ENCODE measurements at places on chromosomes 2 and 18.

GRCh38 chr18:63520053-63520685, 22.0 kb upstream of the SERPINB12 start:
- no peak for DNase-seq

GRCh38 chr2:48617618-48618017, at the start of gene GTF2A1L:
GTF2A1L (plus strand) TSS chr2:48617856; CDS start chr2:48617875, 19 bp downstream.
- no peak for DNase-seq

DNA sequence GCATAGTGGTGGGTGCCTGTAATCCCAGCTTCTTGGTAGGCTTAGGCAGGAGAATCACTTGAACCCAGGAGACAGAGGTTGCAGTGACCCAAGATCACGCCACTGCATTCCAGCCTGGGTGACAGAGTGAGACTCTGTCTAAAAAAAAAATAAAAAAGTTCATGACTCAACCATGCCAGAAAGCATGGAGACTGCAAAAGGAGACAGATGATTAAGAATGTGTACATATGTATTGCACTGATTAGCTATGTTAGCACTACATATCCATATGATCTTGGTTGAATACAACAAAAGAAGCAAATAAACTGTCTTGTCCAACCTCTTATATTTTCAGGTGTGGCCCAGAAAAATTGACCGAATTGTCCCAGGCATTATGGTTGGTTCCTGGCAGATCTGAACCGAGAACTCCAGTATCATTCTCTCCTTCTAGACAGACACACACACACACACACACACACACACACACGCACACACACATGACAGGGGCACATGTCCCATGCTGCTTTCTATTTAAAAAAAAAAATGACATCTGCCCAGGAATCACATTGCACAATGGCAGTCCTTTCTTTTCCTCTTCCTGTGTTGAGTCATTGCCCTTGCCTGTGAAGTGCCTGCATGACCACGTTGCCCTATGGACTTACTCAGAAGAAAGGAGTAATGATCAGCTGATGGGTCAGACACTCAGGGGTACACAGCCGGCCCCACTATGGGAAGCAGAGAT, 65.6 kb downstream of the MYCN start:
- peak; percentile 43 for DNase-seq

DNA sequence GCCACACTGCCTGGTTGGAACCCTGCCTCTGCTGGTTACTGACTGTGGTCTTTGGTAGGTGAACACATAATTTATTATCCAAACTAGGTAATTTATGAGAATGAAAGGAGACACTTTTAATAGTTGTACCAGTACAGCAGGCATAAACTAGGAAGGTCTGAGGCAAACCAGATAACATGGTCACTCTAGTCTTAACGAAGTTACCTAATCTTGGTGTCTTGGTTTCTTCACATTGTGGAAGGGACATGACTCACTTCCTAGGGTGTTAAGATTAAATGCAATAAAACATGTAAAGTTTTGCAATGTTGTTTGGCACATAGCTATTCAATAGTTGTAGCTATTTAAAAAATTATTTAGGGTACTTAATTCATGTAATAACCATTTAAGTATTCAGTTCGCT, 23.3 kb downstream of the SPTBN1 start:
- DNase-seq: peak; percentile 34

- DNase-seq: no peak
Observed at GRCh38 chr2:239697399-239698164, 296.8 kb upstream of the HDAC4 start.

DNA sequence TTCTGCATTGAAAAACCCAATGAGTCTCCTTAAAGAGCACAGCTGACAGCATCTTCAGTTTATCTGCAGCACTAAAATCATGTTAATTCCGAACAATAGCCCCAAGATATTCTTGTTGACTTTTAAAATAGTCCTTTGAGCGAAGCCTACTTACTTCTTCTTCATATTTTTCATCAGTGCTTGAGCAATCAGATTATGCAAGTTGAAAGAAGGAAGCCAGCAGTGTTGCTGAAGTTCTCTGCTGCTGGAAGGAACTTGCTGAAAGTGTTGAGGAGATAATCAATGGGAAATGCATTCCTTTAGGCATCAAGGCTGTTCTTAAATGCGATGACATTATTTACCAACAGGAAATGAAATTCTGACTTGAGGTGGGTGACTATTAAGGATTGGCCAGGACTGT, 105.9 kb upstream of the SNTG2 start:
- DNase-seq: no peak

GRCh38 chr2:168766600-168766999, 35.8 kb upstream of the NOSTRIN start:
- DNase-seq: no peak

GRCh38 chr2:214310319-214310718, 100.5 kb upstream of the VWC2L start:
- no peak for DNase-seq

DNA sequence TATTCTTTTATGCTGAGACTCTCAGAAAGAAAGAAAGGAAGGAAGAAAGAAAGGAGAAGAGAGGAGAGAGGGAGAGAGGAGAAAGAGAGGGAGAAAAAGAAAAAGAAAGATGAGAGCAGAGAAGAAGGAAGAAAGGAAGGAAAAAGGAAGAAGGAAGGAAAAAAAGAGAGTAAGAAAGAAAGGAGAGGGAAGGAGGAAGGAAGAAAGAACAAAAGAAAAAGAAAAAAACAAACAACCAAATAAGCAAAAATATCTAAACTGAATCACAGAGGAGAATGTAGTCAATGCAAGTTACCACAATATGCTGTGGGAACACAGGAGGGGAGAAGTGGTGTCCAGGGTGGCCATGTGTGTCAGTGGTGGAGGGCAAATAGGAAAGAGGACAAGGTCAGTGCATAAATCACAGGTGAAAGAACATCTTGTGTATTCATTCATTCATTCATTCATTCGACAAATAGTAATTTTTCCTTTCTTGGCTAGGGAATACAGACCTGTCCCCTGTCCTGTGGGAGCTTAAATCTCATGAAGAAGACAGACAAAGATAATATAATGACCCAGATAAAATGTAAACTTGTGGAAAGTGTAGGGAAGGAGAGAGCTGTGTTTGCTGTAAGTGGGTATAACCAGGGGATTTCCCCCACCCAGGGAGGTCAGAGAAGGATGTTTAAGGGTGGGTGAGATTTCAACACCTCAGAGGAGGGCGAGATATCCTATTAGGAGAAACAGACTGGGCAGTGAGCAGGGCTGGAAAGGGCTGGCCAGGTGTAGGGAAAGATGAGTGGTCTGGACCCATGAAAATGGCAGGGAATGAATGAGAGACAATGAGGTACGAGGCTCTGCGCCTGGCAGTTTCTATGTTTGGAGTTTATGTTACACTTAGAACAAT, 50.7 kb downstream of the IL1R2 start:
- no peak for DNase-seq

- no peak for DNase-seq
Observed at GRCh38 chr2:231605607-231606091, 13.0 kb downstream of the TEX44 start.

DNA sequence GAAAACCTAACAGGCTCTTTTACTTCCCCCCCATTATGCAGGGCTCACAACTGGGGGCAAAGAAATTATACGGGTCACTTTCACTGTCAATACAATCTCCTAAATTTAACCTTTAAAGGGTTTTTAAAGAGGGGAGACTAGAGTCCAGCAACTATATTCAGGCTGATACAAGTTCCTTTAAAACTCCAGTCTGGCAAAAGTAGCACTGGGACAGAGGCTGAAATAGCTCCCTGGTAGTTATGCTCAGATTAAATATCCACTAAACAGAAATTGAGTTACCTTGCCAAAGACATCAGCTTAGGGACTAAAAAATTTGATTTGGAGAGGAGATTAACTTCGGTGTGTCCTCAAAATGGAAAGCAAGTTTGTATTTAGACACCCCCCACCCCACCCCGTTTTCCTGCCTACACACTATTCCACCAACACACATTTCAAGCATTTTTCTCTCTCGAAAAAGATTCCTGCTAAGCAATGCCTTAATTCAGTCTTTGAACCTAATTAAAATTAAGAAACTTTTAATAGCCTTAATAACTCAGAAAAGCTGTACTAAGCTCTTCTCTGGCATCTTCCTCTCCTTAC, 127.2 kb downstream of the OSBPL1A start:
- DNase-seq: no peak

DNA sequence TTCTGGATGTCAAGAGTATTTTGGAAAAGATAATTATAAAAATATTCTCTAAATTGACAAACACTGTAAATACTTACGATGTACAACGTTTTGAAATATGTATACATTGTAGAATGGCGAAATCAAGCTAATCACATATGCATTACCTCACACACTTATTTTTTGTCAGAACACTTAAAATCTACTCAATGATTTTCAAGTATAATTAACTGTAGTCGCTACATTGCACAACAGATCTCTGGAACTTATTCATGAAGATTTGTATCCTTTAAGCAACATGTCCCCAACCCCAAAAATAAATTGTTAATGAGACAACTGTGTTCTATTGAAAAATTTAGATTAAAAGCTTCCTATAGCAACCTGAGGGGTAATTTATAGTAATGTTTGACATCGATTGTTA, 59.8 kb downstream of the C2orf74 start:
- no peak for DNase-seq

DNA sequence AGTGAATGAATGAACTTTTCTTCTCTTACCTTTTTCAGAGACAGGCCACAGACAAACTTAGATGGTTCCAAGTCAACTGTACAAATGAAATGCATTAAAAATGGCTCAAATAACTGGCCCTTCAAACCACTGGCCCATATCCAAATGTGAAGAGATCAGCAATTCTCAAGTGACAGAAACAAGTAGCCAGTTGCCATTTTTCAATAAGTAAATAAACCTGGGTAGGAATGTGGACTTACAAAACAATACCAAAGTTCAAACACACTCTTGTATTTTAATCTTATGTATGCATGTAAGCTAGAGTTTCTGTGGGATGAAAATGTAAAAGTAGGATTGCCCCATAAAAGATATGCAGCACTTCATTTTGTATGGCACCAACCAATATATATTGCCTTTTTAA, 129.2 kb downstream of the MEP1B start:
- DNase-seq: no peak

DNA sequence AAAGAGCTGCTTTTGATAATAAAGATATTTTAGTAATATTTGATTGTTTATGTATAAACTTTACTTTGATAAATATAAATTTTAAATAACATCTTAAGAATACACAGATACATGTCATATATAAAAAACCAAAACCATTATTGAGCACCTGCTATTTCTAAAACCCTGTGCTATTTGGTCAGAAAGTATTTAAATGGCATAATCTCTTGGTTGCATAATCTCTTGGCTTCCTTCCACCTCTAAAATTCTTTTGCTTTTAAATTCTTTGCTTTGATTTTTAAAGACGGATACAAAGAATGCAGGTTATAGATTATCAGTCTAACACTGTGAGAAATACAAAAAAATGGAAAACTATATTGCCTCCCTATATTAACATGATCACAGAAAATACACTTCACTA, 36.9 kb downstream of the ACMSD start:
- no peak for DNase-seq

DNA sequence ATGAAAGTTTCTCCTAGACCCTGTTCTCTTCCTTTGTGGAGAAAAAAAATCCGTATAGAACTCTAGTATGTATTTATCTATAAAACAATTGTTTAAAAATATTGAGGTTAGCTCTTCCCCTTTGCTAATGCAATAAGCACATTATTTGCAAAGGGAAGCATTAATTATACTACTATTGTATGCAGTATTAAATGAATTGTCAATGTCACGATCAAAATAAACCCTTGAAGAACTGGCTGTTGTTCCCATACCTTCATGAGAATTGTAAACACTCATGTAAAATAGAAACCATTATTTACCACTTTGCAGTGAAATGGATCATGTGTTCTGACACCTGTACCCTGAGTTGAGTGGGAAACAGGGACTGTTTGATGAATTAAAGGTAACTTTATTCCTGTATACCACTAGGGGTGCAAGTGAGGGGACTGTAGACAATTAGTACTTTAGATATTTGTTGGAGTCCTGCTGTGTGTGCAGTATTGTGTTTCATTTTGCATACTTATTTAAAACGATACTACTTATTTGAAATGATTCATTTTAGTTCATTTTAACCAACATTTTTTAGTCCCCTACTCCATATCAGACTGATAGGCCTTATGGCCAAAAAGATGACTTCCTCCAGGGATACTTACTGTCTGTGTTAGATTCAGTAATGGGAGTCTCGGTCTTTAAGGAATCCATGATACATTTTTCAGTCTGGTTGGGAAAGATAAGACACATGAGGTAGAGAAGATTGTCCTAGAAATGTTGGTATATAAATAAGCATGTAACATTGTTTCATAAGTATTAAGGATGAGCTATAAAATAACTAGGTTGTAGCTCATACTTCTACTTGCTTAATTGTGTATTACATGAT, 7.9 kb downstream of the PKP4 start:
- DNase-seq: no peak

DNA sequence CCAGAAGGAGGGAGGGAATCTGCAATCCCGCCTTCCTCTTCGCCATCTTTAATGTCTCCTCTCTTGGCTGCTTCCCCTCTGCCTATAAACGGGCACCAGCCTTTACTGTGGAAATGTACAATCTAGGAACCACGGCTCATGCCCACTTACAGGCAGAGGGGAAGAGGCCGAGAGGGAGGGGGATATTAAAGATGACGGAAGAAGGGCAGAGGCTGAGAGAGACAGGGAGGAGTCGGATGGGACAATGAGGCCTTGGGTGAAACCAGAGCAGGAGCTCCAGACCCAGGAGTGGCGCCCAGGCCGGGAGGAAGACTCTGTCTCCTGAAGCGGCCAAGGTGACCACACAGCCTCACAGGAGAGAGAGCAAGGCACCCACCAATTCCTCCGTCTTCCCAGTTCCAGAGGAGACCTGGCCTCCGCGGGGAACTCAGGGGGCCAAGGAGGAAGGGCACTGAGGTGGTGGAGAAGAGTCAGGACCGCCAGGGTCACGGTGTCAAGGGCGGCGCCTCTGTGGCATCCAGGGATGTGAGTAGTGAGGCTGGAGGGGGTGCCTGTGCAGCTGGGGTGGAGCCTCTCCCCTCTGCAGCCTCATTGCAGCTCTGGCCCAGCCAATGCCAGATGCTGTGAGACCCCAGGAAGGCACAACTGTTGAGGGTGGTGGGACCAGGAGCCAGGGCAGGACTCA, 67.8 kb downstream of the CIB4 start:
- no peak for DNase-seq

- no peak for DNase-seq
Observed at GRCh38 chr18:10442551-10442971, 11.9 kb upstream of the APCDD1 start.

DNA sequence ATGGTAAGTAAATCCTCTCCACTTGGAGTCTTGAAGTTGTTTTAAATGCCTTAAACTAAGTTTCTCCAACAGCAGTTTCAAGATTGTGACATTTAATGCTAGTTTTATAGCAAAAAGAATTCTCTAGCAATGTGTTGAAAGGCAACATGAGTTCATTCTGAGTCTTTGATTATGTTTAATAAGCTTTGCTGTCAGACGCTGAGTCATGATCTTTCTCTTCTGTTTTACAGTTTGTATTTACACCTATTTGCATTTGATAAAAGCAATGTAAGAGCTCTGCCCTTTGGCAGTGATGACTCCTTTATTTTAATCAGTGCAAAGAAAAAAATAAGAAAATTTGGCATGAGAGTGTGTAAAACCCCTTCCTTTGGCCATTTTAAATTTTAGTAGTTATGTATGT, 497.7 kb downstream of the STK39 start:
- no peak for DNase-seq

Data from HL-60 (cell line).